Vagina (tissue), 2 donors: ENCODE measurements at places on chromosomes 16 and 17.

- no peak for DNase-seq
Measured at GRCh38 chr17:77527836-77528505, 387.2 kb downstream of the SEC14L1 start.

- no peak for DNase-seq
Measured at GRCh38 chr17:903691-904481, 75.7 kb downstream of the NXN start.

- DNase-seq: no peak
Measured at GRCh38 chr17:3914312-3914670, 2.0 kb downstream of the P2RX1 start.

GRCh38 chr17:45265821-45266220 is 3.9 kb upstream of the SPATA32 start:
- DNase-seq: no peak

- no peak for DNase-seq
Measured at GRCh38 chr16:85640585-85640984, 27.5 kb downstream of the GSE1 start.

DNA sequence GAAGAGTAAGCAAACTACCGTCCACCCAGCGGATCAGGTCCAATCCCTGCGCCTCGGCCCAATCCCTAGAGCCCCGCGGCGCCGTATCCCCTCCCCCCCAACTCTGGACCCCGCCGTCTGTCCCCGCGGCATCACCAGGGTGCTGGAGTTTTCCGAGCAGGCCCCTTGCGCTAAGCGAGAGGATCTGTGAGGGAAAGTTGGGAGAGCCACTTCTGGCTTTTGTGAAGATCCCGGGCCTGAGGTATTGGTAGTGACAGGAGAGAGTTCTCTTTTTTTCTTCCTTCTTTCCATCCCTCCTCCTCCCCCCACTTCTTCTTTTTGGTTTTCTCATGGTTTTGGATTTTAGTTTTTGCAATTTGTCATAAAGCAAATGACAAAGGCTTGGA is 3.5 kb upstream of the DLX4 start:
- DNase-seq: no peak

DNA sequence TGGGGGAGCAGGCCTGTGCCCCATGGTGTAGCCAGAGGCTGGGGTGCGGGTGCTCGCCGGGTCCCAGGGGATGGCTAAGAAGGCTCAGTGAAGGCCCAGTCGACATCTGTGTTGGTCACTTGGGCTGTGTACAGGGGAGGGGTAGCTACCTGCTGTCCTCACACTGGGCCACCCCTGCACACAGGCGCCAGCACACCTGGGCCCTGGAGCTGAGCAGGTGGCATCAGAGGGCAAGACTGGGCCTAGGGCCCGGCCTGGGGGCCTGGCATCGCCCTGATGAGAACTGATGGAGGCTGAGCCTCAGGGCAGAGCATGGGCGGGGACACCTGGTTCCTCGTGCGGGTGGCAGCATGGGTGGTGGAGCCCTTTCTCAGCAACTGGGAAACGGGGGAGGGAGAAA is 870 bp upstream of the CTRB2 start:
- no peak for DNase-seq

GRCh38 chr16:57699899-57700298 is 5.3 kb downstream of the DRC7 start:
- DNase-seq: no peak

- no peak for DNase-seq
Measured at GRCh38 chr16:50709980-50710379, 16.6 kb downstream of the NOD2 start.

DNA sequence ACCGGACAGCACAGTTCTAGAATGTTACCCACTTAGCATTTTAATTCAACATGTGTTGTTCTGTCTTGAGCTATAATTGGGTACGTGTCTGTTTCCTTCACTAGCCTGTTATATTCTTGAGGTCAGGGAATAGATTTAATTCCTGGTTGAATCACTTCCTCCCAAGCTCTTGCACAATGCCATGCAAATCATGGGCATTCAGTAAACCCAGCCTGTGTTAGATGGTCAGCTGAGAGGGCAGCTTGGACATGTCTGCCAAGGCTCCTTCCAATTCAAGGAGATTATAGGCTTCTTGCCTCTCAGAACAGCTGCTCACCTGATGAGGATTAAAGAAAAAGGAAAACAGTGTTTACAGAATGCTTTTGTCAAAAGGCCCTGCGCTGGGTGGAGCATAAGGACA is 12.6 kb downstream of the C1QTNF1 start:
- no peak for DNase-seq

- DNase-seq: no peak
Measured at GRCh38 chr17:73272906-73273218, 11.2 kb upstream of the CPSF4L start.

GRCh38 chr16:1713933-1714332 is 7.9 kb downstream of the MAPK8IP3 start:
- DNase-seq: no peak
